ENCODE measurements at places on chromosomes 7 and 10.

DNA sequence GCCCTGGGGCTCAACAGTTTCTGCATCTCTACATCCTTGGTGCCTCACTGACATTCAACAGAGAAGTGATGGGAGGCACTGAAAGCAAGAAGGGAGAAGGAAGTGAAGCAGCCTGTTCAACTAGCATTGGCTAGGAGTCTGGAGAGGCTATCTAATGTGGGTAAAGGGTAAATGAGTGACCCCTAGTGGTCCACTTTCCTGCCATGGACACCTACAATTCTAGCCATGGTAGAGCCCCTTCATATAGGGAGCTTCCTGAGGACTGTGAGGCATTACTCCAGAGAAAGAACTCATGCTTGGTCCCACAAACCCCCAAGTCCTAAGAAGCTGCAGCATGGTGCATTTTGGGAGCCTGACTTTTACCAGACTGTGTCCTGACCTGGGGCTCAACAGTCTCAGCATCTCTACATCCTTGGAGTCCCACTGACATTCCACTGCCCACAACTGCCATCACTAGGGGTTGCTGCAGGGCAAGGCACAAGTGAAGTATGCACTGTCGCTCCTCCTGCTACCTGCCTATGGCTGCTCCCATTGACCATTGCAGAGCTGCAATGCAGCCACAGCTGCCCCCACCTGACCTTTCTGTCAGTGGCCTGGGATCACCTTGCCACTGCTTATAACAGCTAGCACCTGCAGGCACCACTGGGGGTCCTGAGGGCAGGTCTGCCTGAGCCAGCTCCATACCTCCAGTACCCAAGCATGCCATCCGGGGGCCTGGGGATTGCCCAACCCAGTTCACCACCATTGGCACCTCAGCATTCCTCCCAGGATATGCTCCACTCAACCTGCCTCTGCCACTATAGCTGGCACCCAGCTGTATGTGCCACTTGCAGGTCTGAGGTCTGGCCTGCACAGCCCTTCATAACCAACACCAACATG is 44.1 kb upstream of the CDK6 start:
- no peak for DNase-seq

- no peak for DNase-seq
Observed at GRCh38 chr7:47343061-47343455, 238.9 kb downstream of the TNS3 start.

- no peak for DNase-seq
Observed at GRCh38 chr10:81309041-81309552, 565.9 kb upstream of the NRG3 start.

DNA sequence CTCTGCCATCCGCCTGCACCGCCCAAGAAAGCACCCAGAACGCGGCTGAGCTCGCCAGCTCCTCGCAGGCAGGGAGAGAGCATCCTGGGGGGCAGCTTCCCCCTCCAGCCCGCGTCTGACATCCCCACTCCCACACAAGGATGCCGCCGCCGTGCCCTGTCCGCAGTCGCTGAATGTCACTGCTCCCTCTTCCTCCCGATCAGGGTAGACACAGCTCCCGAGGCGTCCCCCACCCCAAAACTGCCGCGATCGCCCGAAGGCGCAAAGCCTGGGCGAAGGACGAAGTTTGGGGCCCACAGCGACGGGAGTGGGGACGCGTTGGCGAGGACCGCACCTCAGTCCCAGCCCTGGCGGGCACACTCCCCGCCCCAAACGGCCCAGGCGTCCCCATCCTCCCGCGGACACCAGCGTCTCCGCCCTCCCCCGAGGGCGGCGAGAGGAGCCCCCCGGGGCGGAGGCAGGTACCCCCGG is 1.5 kb upstream of the KAT6B start:
- no peak for DNase-seq

GRCh38 chr7:127226685-127227374 is 25.9 kb downstream of the GRM8 start:
- DNase-seq, result no peak

- DNase-seq, result no peak
Observed at GRCh38 chr10:4945766-4946717, 17.2 kb upstream of the AKR1C1 start.

- no peak for DNase-seq
Observed at GRCh38 chr10:72731916-72732419, 40.0 kb downstream of the MCU start.

DNA sequence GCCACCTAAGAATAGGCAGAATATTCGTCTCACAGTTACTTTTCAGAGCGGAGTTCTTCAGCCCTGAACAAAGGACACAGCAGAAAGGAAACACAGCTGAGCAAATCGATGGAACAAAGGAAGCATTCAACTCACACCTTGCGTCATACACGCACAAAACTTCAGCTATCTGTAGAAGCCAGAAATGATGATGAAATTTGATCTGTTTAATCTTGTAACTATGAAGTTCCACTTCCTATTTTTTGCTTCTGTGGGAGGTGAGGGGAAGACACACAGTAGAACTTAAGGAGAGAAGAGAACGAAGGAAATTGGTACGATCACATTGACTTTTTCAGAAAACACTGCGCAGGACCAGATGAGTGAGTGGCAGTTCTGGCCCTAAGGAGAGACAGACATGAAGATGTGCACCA is 26.2 kb downstream of the FAM171A1 start:
- DNase-seq, result no peak

DNA sequence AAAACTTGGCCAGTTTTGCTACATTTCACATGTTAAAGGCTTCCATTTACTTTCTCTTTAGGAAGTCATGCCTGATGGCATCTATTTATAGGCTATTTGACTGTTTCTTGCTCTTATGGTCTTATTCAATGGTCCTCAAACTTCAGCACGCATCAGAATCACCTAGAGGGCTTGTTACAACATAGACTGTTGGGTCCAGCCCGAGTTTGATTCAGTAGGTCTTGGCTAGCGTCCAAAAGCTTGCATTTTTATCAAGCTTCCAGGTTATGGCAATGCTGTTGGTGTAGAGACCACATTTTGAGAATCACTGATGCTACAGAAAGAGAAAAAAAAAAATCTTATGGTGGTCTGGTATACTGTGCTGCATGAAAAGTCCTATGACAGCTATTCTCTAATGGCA is 51.9 kb downstream of the MTPN start:
- no peak for DNase-seq

GRCh38 chr10:132939957-132940790 is 2.2 kb downstream of the CFAP46 start:
- no peak for DNase-seq

- no peak for DNase-seq
Observed at GRCh38 chr10:74771054-74771453, 55.3 kb upstream of the KAT6B start.

GRCh38 chr10:75924309-75924902 is 493.0 kb downstream of the LRMDA start:
- DNase-seq, result no peak

GRCh38 chr7:88111140-88111743 is 108.6 kb downstream of the SRI start:
- no peak for DNase-seq

- no peak for DNase-seq
Observed at GRCh38 chr10:7478727-7479457, 68.1 kb upstream of the SFMBT2 start.

DNA sequence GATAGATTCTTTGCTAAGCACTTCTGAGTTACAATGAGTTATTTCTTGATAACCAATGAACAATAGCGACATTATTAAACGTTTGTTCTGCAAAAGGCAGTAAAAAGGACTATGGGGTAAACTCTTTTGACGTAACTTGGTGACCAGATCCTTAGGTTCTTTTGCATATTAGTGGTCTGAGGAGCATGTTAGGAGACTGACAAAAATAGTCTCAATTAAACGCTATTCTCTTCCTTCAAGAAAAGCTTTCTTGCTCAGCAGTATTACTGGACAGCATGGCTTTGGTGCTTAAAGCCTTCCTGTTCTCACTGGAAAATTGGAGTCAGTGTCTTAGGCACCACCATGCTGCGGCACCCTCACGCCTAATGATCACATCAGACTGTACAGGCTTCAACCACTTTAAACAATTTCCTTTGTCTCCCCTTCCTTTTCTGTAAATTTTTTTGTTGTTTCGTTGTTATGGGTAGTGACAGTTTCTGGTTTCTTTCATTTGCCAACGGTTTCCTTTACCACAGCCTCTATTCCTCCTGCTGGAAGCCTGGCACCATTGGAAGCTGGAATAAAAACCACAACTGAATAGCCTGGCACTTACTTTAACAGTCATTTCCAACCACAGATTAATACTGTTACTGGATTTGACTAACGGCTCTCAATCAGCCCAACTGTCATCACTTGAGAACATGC is 49.2 kb upstream of the FAM133B start:
- DNase-seq, result no peak

- DNase-seq, result no peak
Observed at GRCh38 chr7:37476428-37476827, 27.8 kb upstream of the ELMO1 start.

GRCh38 chr7:574661-575395 is 55.2 kb upstream of the PDGFA start:
- no peak for DNase-seq

DNA sequence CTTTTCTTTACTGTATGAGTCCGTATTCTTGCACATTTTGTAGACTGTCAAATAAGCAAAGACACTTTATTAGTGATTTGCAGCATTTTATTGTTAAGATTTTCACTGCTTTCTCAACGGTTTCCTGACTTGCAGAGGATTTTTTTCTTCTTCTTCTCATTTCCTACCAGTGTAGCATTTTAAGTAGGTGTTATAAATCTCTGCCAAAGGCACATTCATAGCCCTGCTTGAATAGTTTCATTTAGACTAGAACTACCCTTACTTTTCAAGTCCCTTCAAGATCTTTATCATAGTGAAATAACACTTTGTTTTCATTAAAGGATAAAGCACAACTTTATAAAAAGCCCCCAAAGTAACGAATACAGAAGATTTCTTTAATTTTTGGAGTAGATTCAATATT is 271.4 kb downstream of the TSPAN12 start:
- DNase-seq, result no peak

- DNase-seq, result no peak
Observed at GRCh38 chr10:80400136-80400804, 8.1 kb upstream of the PRXL2A start.

- no peak for DNase-seq
Observed at GRCh38 chr7:85178531-85179298, 8.1 kb downstream of the SEMA3D start.

GRCh38 chr10:122821808-122822207 is 23.8 kb downstream of the CUZD1 start:
- no peak for DNase-seq

DNA sequence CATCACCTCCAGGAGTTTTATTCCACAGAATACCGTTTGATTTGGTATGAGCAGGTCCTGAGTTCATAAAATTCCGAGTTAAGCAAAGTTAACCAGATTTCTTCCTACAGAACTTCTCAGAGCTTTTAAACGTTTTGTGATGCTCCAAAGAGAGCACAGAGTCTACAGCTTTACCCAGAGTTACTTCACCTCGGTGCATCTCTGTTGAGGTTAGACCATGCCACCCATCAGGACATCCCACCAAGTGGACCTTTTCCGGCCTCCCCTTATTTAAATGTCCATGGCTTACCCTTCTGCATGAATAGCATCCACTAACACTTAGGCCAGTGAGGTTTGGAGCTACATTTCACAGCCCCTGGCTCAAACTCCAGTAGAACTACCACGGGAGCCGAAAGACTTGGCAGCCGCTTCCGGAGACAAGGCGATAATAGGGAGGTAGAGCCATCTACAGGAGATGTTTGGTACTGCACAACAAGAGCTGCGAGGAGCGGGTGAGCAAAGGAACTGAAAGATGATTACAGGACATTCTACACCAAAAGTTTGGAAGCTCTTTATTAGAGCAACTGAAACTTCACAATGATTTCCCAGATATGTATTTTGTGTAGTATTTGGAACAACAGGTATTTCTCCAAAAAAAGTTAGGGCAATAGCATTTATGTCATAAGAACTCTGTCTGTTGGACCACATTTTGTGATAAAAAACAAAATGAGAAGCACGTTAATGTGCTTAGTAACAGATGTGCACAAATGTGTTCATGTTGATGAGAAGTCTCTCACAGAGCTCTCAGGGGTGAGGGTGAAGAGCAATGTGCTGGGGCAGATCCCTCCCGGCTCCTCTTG is 174.7 kb downstream of the HERPUD2 start:
- peak; percentile 16 for DNase-seq

- DNase-seq, result no peak
Observed at GRCh38 chr10:46310143-46310514, 23.3 kb downstream of the ANTXRL start.

- DNase-seq, result no peak
Observed at GRCh38 chr7:114703677-114704076, 218.2 kb upstream of the MDFIC start.

- DNase-seq, result no peak
Observed at GRCh38 chr7:159209429-159209828, 64.8 kb upstream of the VIPR2 start.

GRCh38 chr7:129366-130221 is 62.8 kb upstream of the FAM20C start:
- no peak for DNase-seq

- DNase-seq, result no peak
Observed at GRCh38 chr10:62462461-62462860, 88.3 kb downstream of the ZNF365 start.

GRCh38 chr7:92680442-92680841 is 90.3 kb upstream of the FAM133B start:
- no peak for DNase-seq

GRCh38 chr10:118485641-118486040 is 109.8 kb downstream of the PRLHR start:
- no peak for DNase-seq

- no peak for DNase-seq
Observed at GRCh38 chr7:70566671-70567070, 565.3 kb upstream of the GALNT17 start.

DNA sequence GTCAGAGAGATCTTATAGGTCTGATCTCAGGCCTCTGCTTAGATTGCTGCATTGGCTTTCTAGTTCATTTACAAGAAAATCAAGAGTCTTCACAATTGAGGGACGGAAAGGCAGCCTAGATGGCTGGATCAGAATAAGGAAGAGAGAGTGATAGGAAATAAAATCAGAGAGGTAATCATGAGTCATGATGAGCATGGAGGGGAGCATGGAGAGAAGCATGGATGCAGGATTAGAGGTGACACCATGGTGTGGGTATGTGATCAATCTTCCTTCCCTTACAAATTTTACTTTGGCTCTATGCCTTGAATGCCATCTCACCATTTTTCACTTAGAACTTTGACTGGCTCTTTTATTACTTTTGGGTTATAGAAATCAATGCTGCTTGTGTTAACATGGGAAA is 1.4 kb downstream of the BCCIP start:
- DNase-seq, result no peak

- DNase-seq, result no peak
Observed at GRCh38 chr7:68474661-68475216, 1123.5 kb upstream of the AUTS2 start.

GRCh38 chr7:121473645-121474300 is 77.7 kb upstream of the FAM3C start:
- no peak for DNase-seq

- DNase-seq, result no peak
Observed at GRCh38 chr10:127854769-127855590, 37.8 kb downstream of the CLRN3 start.

All from activated effector memory CD4-positive, alpha-beta T cell treated with Interleukin-2 at 50 U/mL for 16 hours (primary cell).